ENCODE measurements at places on chromosomes 4 and X. TPM values are rescaled to one million over a fixed set of nuclear protein-coding genes. Genes with fewer than 3 reads are reported as not detected.

GRCh38 chr4:37124800-37125199 lies 119.7 kb upstream of the NWD2 start:
- no peak for DNase-seq

- no peak for DNase-seq
Observed at GRCh38 chr4:26482508-26483462, 7.5 kb downstream of the CCKAR start.

GRCh38 chr4:142238589-142238988 lies 602.2 kb downstream of the IL15 start:
- DNase-seq: no peak

DNA sequence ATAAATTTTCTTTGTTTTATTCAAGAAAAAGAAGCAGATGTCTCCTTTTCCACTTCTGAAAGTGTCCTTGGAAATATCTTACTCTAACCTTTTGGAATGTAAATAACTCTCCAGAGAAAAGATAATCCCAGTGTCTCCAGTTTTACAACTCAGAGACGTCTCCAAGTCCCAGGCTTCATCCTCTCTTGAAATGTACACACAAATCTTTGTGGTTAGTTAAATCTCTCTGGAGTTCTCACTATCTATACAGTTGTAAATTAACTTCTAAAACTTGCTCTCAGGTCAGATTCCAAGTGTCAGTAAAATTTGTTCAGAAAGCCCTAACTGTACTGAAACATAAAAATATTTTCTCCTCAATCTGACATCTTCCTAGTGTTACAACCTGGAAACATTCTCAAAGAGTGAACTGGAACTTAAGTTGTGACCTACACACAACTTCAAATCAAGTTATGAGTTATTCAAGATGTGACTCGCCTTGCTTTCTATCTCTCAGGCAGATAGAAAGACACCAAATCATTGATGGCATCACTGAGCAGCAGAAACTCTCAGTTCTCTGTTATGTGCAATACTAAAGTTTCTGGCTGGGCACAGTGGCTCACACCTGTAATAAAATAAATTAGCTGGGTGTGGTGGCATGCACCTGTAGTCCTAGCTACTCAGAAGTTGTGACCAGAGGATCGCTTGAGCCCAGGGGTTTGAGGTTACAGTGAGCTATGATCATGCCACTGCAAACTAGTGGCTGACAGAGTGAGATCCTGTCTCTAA lies 284.2 kb downstream of the RCHY1 start:
- no peak for DNase-seq

- DNase-seq: no peak
Observed at GRCh38 chrX:627510-627981, 3.0 kb upstream of the SHOX start.

DNA sequence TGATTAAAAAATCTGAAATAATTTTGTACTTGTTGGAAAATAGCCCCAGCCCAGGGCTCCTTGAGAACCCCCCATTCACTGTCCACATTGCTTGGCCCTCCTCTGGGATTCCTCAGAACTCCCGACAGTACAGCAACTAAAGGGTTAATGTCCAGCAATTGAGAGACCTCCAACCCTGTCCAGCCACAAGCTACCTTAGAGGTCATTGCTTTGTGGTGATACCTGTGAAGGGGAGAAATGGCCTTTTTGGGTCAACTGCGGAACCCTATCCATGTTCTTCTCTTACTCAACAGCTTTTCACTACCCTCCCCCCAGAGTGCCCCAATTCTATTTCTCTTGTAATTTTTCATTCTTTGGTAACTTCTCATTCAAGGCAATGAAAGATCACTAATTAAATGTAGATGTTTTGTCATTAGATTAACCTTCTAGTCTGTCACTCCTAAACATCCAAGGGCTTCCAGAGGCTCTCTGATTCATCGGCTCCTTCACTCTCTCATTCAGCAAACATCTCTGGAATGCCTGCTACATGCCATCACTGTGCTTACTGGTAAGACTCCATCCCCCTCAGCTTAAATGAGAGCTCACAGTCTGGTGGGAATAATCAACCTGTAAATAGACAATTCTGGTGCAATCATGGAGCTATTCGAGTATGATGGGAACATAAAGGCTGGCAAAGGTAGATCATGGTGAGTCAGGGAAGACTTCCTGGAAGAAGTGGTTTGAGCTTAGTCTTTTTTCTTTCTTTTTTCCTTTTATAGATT lies 241.4 kb upstream of the PGRMC2 start:
- DNase-seq: peak; percentile 65

- DNase-seq: no peak
Observed at GRCh38 chrX:56000174-56000573, 232.0 kb upstream of the KLF8 start.

DNA sequence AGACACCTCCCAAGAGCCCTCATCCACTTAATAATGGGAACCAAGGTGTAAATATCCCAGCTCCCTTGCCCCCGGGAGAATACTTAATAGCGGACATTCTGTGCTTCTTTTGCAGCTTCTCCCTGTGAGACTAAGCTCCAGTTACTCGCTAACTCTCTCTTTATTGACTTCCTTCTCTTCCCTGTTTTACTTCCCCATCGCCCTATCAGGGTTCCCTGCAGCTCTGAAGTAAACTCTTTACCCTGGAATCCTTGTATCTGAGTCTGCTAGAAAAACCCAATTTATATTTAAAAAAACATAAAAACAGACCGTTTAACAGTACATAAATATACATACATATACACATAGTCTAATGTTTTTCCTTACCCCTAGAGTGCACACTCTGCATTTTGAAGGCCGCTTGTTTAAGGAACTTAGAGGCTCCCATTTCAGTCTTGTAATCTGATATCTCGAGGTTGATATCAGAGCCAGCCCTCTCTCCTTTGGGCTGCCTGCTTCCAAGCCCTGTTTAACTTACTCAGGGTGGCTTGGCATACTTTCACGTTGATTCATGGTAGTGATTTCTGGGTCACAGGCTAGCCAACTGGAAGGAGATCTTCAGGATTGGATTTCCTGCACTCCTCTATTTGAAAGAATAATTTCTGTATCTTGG lies 177.4 kb upstream of the SCML1 start:
- DNase-seq: peak; percentile 65

DNA sequence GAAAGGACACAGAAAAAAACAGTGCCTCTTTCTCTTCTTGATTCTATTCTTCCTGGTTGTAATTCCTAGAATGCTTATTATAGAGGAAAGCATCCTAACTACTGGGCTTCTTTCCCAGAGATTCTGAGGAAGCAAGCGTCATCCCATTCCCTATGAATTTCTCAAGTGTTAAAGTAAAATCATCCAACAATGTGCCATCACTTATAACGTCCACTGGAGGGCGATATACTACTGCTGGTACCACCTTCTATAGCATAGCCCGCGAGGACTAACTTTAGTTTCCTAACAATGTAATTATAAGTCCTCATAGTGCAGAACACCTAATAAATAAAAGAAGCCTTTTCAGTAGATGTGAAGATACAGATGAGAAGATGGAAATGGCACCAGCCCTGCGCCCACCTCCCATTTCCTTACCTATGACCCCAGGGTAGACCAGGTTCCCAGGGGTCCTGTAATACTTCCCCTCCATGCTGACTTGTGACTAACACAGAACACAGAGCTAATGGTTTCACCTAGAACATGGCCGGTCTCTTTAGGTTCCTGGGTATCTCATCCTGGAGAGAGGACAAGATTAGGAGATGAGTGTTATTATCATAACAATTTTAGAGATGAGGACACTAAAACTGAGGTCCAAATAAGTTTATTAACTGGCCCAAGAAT lies 4.2 kb downstream of the CENPVL3 start:
- DNase-seq: no peak

GRCh38 chr4:140756319-140757231 lies at the start of gene TBC1D9:
Gene TBC1D9, minus strand, starts transcription at chr4:140756385. Its CDS starts 340 bp downstream, at chr4:140756045.
- DNase-seq: peak; percentile 80

DNA sequence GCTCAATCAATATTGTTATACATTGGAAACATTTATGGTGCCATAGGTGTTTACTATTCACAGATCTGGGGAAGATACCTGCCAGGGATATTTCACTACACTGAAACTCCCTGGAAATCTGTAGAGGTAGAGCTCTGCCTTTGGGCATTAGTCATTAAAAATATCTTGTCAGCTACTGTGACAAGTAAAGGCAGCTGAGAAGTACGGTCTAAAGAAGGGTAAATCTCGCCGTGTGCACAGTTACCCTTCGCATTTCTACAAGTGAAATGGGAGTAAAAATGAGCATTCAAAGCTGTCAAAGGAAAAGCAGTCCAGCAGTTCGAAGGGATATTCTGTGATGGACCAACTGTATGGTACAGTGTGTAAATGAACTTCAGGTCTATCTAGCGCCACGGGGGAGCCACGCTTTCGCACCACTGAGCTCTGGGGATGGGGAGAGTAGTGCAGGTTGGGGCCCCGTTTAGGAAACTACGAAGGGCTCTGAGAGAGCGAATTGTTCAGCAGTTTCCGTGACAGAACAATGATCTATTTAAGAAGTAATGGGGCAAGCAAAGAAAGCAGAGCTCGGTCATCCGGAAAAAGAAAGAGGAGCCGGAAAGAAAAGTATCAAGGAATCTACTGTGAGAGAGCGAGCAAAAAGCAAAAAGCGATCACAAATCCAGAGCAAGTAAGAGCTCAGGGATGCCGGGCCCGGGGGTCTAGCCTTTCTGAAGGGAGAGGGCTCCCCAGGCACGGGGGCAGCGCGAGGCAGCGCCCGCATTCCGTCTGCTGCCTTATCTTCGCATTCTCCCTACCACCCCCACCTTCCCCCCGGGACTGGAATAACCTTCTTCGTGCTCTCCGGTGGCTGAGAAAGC lies 646 bp downstream of the TIGD4 start:
- DNase-seq: peak; percentile 35

- DNase-seq: no peak
Observed at GRCh38 chr4:115865736-115866135, 752.3 kb upstream of the NDST4 start.

DNA sequence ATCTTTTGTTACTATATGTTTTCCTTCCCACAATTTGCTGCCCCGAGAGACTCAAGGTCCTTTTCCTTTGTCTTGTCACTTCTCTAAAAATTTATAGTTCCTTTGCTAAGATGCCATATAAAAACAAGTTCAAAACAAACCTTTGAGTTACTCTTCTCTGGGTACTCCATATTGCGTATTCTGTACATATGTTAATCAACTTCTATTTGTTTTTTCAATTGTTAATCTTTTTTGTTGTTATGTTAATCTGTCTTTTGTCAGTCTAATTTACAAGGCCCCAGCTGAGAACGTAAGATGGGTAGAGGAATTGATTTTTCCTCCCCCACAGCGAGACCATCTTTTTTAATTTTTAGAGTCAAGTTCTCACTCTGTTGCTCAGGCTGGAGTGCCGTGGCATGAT lies 7.2 kb upstream of the PPEF2 start:
- DNase-seq: no peak

GRCh38 chr4:184649971-184650855 lies 675 bp downstream of the PRIMPOL start:
- DNase-seq: peak; percentile 73

DNA sequence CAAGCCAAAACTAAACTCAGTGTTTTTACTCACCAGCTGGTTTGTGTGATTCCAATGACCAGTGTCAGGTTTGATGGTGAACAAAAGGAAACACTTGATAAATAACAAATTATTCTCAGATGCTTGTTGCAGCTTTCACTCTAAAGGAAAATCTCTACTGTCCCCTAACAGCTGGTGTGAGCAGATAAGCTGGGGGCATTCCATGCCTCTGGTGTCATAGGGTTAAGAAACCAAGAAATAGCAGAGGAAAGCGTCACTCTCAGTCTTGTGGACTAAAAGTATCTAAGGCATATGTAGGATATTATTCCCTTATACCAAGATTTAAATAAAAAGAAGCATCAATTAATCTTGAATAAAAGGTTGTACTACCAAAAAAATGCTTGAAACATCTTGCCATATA lies 24.3 kb downstream of the TRPC5 start:
- no peak for DNase-seq

- DNase-seq: peak; percentile 10
Observed at GRCh38 chr4:3255611-3256186, 6.7 kb downstream of the MSANTD1 start.

DNA sequence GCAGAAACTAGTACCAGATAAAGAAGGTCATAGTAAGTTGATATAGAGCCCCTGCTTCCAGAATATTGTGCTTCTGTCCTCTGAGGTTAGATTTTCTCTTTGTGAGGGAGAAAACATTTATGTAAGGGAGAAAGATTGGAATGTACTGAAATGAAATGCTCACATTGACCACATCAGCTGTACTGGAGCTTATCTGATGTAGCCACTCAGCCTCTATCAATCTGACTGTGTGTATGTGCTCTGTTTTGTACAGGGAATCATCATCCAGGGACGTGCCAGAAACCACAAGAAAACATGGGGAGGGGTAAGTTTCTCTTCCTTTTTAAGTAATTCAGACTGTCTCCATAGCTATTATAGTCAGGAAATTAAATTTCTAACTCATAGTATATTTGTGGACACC lies 56.8 kb downstream of the PRRG1 start:
- no peak for DNase-seq

DNA sequence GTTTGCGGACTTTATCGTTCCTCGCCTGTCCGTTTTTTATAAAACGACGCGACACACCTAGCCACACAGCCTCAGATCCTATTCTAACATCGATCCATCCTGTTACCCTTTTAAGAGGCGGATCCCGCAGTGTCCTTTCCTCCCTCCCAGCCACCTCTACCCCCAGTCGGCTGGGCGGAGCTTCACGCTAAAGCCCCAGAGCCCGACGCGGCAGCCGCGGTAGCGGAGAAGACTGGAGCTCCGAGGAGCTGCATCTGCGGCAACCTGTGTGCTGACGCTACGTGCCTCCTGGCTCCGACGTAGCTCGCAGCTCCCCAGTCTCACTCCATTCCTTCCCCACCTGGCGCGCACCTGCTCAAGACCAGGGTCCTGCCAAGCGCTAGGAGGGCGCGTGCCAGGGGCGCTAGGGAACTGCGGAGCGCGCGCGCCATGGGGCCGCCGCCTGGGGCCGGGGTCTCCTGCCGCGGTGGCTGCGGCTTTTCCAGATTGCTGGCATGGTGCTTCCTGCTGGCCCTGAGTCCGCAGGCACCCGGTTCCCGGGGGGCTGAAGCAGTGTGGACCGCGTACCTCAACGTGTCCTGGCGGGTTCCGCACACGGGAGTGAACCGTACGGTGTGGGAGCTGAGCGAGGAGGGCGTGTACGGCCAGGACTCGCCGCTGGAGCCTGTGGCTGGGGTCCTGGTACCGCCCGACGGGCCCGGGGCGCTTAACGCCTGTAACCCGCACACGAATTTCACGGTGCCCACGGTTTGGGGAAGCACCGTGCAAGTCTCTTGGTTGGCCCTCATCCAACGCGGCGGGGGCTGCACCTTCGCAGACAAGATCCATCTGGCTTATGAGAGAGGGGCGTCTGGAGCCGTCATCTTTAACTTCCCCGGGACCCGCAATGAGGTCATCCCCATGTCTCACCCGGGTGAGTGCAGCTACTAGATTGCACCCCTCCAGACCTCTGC lies at the start of gene RNF128:
RNF128 (plus strand) TSS at position 217 of the 953 bp plus-strand sequence; CDS start at position 430, 213 bp downstream.
- peak; percentile 76 for DNase-seq

- DNase-seq: no peak
Observed at GRCh38 chrX:2811271-2811670, 17.5 kb upstream of the GYG2 start.

Gene COX7B2
- not detected for polyA plus RNA-seq

Gene TBL1X
- polyA plus RNA-seq: 5.0 TPM

Gene SYTL5
- 6.3 TPM for polyA plus RNA-seq

Gene MAML3
- polyA plus RNA-seq: 6.0 TPM

Gene SMAD1
- polyA plus RNA-seq: 1.4 TPM

Gene ARR3
- not detected for polyA plus RNA-seq

Gene GLRA2
- polyA plus RNA-seq: not detected

Gene BANK1
- 6.0 TPM for polyA plus RNA-seq

Gene PLAC1
- polyA plus RNA-seq: not detected

Gene BEX5
- polyA plus RNA-seq: 14.1 TPM

Gene FAM114A1
- 29.3 TPM for polyA plus RNA-seq

Gene NPFFR2
- not detected for polyA plus RNA-seq
